T-helper 17 cell (primary cell): ENCODE measurements at places on chromosomes 5 and 9. TPM values are rescaled to one million over a fixed set of nuclear protein-coding genes. Genes with fewer than 3 reads are reported as not detected.

CATSPER3 gene
- total RNA-seq = 0.50 TPM

CHSY3 gene
- total RNA-seq = not detected

INSYN2B gene
- total RNA-seq = not detected

OR1Q1 gene
- 0.96 TPM for total RNA-seq

MEIKIN gene
- total RNA-seq = 0.77 TPM

FBN2 gene
- 0.25 TPM for total RNA-seq

MZB1 gene
- 3.1 TPM for total RNA-seq

ACTBL2 gene
- not detected for total RNA-seq

DIPK1B gene
- 1.3 TPM for total RNA-seq

PPP1R26 gene
- total RNA-seq = 2.1 TPM

HAVCR2 gene
- 2.7 TPM for total RNA-seq

GRM6 gene
- not detected for total RNA-seq

FGF18 gene
- total RNA-seq = 0.50 TPM

PCDHB14 gene
- total RNA-seq = not detected

GABRA6 gene
- not detected for total RNA-seq

YIPF5 gene
- 40.3 TPM for total RNA-seq

LRRC19 gene
- total RNA-seq = not detected

TRAF1 gene
- total RNA-seq = 103 TPM

N4BP3 gene
- total RNA-seq = 8.5 TPM

NMUR2 gene
- not detected for total RNA-seq

CCNO gene
- total RNA-seq = not detected

SPINK4 gene
- total RNA-seq = not detected

SLC23A1 gene
- total RNA-seq = not detected

STARD4 gene
- total RNA-seq = 18.8 TPM

CXXC5 gene
- total RNA-seq = 4.3 TPM

SPATA31C1 gene
- not detected for total RNA-seq

CEL gene
- not detected for total RNA-seq

SOX30 gene
- total RNA-seq = not detected

NPR3 gene
- 0.05 TPM for total RNA-seq

SLC46A2 gene
- 0.47 TPM for total RNA-seq

ENC1 gene
- total RNA-seq = 0.70 TPM

ENTPD2 gene
- total RNA-seq = 0.20 TPM

CANX gene
- 238 TPM for total RNA-seq

DPM2 gene
- 26.2 TPM for total RNA-seq

C5orf46 gene
- not detected for total RNA-seq

MYMK gene
- not detected for total RNA-seq

PDLIM4 gene
- not detected for total RNA-seq

PLCXD3 gene
- not detected for total RNA-seq

TAF11L5 gene
- total RNA-seq = not detected

ZNF300 gene
- 1.2 TPM for total RNA-seq

FABP6 gene
- not detected for total RNA-seq

SKP2 gene
- 10.4 TPM for total RNA-seq

SOWAHA gene
- total RNA-seq = not detected

FOXD4L4 gene
- not detected for total RNA-seq
